Right lung (tissue), 10 donors: ENCODE measurements at places on chromosomes 1 and 21.

DNA sequence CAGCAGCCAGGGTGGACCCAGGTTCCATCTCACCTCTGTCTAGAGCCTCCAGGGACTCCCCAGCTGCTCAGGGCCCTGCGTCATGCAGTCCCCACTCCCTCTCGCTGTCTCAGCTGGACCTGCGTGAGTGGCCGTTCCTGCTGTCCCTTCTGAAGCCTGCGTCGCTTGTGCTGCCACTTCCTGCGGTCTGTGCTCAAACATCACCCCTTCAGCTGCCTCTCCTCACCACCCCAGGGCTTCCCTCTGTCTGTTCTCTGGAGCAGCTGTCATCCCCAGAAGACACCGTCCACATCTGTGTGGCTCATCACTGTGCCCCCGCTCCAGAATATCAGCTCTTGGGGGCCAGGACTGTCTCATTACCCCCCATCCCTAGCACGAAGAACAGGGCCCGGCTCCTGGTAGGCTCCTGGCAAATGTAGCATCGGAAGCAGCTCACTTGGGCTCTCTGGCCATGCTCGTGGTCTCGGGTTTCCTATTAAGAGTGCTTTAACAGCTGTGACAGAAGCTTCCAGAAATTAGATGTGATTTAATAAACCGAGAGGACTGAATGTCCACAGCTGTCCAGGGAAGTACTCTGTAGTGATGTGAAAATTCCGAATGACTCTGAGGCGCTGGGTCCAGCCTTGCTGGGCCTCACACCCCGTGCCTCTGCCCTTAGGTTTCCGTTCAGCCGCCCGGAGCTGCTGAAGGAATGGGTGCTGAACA, 3.3 kb downstream of the THAP3 start:
- DNase-seq = no peak

GRCh38 chr1:46034601-46035516, 97.6 kb downstream of the PIK3R3 start:
- DNase-seq = no peak

DNA sequence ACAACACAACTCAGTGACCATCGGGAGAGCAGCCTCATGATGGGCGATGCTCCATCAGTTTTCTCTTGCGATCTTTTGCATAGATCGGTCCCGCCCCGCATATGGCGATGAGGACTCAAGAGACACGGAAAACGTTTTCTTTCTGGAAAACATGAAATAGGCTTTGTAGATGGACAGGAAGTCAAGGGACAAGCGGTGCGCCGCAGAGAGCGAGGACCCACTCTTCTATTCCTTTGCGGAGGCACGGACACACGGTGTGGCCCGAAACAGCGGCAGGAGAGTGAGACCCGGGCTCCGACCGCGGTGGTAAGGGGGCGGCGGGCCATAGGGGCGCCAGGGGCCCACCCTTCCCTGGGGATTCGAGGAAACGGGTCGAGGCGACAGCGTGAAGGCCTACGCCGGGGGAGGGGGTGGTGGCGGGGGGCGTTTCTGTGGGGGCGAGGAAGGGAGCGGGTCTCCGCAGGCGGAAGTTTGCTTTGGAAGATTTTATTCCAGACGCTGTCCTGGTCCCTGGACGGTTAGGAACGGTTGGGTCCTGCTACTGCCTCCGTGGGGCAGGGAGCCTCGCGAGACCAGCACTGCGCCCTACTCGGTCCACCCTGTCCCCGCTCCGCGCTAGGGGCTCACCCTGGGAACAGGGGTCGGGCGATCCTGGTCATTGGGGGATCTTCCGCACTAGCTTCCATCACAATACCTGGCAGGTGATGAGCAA, 796 bp upstream of the TDRKH start:
- DNase-seq = no peak

GRCh38 chr1:185699874-185700273, 34.3 kb upstream of the HMCN1 start:
- no peak for DNase-seq

GRCh38 chr1:155010211-155010918, 7.8 kb downstream of the ZBTB7B start:
- DNase-seq = no peak

GRCh38 chr1:9284061-9284460, 8.6 kb upstream of the SPSB1 start:
- DNase-seq = no peak

GRCh38 chr1:227559926-227560325, 3.4 kb upstream of the ZNF678 start:
- peak; percentile 3 for DNase-seq

- no peak for DNase-seq
Observed at GRCh38 chr21:26236281-26236680, 65.7 kb upstream of the APP start.

- DNase-seq = no peak
Observed at GRCh38 chr21:42609811-42610210, 43.6 kb upstream of the PDE9A start.

- no peak for DNase-seq
Observed at GRCh38 chr21:37294679-37295078, 27.5 kb upstream of the VPS26C start.

DNA sequence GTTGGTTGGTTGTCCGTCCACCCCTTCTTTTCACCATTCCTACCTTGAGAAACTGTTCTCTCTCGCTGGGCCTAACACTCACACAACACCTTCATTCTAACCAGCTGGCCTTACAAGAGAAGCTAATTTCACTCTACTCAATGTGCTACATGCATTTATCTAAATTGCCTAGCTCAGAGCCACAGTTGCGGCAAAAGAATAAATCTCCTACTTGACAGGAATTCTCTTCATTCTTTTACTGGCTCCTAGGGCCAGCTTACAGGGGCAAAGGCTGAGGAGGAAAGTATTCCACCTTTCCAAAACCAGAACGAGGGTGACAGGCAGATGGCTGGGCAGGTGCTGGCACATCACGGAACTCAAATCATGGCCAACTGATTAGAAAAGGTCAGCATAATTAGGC, 6.5 kb downstream of the F3 start:
- no peak for DNase-seq

DNA sequence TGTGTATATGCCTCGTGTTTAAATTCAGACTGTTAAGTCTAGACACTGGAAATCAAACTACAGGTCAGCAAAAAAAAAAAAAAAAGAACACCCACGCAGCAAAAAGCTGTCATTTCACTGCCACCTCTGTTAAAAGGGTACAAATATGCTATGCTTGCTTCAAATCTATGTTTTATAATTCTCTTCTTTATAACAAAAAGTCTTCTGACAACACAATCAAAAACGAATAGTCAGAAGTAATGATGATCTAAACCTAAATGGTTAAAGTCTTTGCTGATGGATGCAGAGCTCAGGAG, 438.9 kb downstream of the SMYD3 start:
- DNase-seq = no peak

DNA sequence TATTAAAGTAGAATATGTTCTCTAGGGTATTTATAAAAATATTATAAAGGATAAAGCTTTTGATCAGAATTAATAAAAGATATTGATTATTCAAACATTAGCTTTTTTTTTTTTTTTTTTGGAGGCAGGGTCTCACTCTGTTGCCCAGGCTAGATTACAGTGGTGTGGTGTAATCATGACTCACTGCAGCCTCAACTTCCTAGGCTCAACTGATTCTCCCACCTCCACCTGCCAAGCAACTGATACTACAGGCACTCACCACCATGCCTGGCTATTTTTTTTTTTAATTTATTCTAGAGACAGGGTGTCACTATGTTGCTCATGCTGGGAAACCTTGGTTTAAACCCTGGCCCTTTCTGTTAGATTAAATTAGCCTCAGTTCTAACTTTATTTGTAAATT, 188.3 kb downstream of the CLEC20A start:
- no peak for DNase-seq

DNA sequence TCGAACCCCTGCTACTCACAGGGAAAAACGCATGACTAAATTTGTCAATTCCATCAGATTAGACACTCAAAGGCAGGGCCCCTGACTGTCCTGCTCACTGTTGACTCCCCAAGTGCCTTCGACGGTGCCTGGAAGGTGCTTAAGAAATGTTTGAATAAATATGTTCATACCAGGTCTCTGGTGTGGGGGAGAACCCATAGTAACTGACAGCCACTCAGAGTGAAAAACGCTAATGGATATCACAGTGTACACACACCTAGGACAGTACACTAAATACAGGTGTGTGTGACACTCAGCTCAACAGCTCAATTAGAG, 39.7 kb upstream of the WASF2 start:
- no peak for DNase-seq

DNA sequence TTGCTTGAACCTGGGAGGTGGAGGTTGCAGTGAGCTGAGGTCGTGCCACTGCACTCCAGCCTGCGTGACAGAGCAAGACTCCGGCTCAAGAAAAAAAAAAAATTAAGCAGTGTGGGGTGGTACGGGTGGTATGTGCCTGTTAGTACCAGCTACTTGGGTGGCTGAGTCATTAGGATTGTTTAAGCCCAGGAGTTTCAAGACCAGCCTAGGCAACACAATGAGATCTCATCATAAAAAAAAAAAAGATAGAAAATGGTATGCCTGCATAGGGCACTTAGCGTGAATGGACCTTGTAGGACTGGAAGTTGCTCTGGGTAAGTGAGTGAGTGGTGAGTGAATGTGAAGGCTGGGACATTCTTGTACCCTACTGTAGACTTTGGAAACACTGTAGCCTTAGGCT, 37.0 kb downstream of the TBCE start:
- no peak for DNase-seq

DNA sequence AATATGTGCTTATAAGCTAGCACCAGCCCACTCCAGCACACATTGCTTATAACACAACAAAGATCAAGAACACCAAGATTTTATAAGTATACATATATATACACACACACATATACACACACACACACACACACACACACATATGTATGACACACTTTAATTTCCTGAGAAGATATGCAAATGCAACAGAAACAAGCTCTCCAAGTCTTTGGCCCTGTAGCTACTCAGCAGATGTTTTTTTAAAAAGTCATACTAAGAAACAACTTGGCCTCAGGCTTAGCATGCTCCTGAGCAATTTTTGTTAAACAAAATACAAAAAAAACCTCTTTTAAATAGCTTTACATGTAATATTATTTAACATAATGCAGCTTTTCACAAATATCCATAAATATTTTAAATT, 11.1 kb downstream of the TNFSF18 start:
- DNase-seq = no peak

DNA sequence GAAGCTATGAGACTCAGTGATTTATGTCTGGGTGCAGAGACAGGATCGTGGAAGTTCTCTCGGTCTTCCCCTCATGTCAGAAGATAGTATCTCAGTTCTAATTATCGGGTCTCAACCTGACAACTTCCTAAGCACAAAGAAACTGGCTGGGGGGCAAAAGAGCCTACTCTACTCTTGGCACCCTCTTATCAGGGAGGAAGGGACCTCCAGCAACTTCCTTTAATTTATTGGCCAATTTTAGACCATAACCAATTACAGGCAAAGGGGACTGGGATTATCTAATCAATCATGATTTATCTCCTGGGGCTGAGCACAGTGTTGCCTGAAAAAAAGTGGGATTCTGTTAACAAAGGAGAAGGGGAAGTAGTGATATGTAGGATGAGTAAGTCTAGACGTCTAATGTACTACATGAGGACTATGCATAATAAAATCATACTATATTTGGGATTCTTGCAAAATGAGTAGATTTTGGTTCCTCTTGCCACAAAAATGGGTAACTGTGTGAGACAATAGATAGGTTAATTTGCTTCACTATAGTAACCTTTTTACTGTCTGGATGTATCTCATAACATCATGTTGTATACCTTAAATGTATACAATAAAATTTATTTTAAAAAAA, 98.8 kb downstream of the ZFYVE9 start:
- DNase-seq = no peak

GRCh38 chr1:153277852-153278251, 18.4 kb downstream of the LORICRIN start:
- DNase-seq = no peak

DNA sequence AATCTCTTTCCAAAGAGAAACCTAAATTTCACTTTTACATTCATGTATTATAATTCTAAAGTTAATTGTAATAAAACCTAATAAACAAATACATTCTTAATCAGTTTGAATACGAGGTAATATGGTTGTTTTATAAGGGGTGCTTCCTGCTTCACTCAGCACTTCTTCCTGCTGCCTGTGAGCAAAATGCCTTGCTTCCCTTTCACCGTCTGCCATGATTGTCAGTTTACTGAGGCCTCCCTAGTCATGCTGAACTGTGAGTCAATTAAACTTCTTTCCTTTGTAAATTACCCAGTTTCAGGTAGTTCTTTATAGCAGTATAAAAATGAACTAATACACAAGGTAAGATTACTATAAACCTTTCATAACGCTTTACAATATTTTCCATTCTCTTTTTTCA, 491.1 kb upstream of the LRRC7 start:
- no peak for DNase-seq

GRCh38 chr1:214494706-214495105, 56.7 kb downstream of the PTPN14 start:
- DNase-seq = no peak

DNA sequence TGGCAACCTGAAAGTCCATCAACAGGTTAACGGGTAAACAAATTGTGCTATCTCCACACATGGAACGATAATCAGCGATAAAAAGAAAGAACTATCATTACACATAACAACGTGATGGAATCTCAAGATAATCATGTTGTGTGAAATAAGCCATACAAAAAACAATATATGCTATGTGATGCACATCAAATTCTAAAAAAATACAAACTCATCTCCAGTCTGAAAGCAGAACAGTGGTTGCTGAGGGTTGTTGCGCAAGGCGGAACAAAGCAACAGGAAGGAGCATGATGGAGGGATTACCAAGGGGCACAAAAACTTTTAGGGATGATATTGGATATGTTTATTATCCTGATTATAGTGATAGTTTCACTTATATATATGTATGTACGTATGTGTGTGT, 324.8 kb downstream of the VAV3 start:
- DNase-seq = no peak

- no peak for DNase-seq
Observed at GRCh38 chr1:150925080-150925479, 1.1 kb upstream of the SETDB1 start.
